Glutamatergic neuron (in vitro differentiated cells): ENCODE measurements at places on chromosomes 5 and 9. TPM values are rescaled to one million over a fixed set of nuclear protein-coding genes. Genes with fewer than 3 reads are reported as not detected.

The ATP10B gene
- total RNA-seq = not detected

The SH3TC2 gene
- total RNA-seq = 0.25 TPM

DNA sequence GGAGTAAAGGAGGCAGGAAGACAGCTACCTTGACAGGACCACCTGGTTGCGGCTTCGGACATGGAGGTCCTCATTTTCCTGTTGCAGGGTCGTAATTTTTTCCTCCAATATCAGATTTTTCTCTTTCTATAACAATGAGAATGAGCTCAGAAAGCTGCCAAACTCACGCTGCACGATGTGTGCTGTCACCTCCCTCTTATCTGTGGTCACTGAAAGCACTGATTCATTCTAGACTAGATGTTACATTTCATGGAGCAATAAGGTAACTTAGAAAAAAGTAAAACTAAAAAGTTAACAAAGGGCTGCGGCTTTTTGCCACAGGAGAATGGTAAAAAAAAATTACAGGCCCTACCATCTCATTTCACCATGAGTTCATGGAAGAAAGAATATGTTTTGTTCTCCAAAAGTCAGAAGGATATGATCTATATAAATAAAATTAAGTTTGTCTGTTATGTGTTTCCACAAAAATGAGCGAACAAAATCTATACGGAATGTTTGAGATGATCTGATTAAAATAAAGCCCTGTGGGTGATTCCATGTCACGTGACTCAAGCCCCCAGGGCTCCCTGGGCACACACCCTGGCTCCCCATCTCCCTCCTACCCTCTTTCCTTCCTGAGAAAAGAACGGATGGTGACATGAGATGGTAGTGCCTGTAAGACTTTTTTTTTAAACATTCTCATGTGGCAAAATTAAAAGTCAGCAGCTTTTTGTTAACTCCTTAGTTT is 26.9 kb upstream of the ANXA6 start:
- no peak for DNase-seq
- no peaks in the 10 kb centered on the region for H3K27me3 ChIP-seq
- peak overlapping the region; percentile 28 for H3K27ac ChIP-seq
- no peak overlapping the region for H3K4me3 ChIP-seq
- peaks cover 19% of the 10 kb centered on the region for H3K4me1 ChIP-seq

- no peak for DNase-seq
- no peaks in the 10 kb centered on the region for H3K36me3 ChIP-seq
- no peaks in the 10 kb centered on the region for H3K4me1 ChIP-seq
- H3K27ac ChIP-seq = no peak overlapping the region
- H3K4me3 ChIP-seq = no peak overlapping the region
These were observed 30.3 kb upstream of the HMGCR start for GRCh38 chr5:75306746-75307145.

DNA sequence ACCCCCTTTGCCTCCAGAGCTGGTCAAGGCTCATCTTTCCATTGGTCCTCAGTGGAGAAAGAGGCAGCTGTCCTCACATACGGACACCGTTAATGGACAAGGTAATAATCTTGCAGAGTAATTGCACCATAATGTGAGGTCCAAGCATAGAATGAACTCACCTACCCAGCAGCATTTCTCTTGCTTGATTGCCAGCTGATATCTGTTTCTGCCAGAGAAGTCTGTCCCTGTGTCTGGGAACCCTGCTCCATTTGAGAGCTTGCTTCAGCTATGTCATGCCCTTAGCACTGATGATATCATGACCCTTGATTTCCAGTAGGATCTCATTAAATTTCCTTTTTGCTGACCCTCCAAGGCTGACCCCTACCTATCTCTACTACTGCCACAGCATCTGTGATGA is 154.6 kb downstream of the PIK3R1 start:
- no peaks in the 10 kb centered on the region for H3K27me3 ChIP-seq
- H3K27ac ChIP-seq = no peak overlapping the region
- peaks cover 4% of the 10 kb centered on the region for H3K36me3 ChIP-seq
- H3K4me3 ChIP-seq = no peak overlapping the region
- peaks cover 2% of the 10 kb centered on the region for H3K4me1 ChIP-seq

DNA sequence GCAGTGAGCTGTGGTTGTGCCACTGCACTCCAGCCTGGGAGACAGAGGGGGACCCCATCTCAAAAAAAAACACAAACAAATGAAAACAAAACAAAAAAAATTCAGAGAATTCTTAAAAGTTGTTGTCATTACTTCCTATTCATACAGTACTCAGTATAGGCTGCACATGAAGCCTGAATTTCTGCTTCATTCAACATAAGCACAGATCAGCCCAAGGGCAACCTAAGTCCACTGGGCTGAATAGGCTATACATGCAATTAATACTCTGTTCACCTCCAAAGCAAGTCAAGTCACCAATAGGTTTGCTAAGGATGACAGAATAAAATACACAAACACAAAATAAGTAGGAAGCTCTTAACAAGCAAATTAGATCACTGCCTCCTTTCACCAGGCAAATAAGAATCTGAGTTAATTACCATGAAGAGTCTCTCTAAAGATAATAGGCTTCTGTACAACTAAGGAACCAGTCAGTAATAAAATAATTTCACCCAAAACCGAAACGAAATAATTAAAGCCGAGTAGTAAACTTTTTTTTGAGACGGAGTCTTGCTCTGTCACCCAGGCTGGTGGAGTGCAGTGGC is 18.7 kb downstream of the UBTD2 start:
- H3K4me3 ChIP-seq = no peak overlapping the region
- no peak for DNase-seq
- peaks cover 22% of the 10 kb centered on the region for H3K4me1 ChIP-seq
- no peaks in the 10 kb centered on the region for H3K36me3 ChIP-seq
- no peak overlapping the region for H3K27ac ChIP-seq
- no peaks in the 10 kb centered on the region for H3K27me3 ChIP-seq
